Fibroblast of skin of right biceps (primary cell): ENCODE measurements at places on chromosomes 4 and X.

DNA sequence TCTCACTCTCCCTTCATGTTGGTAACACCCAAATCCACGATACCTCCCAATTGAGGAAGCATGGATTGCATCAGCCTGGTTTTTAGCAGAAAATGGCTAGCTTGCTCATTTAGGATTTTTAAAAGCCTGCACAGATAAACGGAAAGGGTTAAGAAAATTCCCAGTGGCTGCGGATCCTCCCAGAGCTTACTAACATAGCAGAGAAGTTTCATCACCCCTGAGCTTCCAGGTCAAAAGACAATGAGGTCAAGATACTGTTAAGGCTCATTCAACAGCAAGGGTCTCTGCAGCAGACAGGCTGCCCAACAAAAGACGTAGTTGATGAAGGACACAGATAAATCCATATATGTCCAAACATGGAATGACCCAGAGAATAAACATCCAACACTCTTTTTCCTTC is 220.2 kb downstream of the ASMT start:
- no peak for DNase-seq

DNA sequence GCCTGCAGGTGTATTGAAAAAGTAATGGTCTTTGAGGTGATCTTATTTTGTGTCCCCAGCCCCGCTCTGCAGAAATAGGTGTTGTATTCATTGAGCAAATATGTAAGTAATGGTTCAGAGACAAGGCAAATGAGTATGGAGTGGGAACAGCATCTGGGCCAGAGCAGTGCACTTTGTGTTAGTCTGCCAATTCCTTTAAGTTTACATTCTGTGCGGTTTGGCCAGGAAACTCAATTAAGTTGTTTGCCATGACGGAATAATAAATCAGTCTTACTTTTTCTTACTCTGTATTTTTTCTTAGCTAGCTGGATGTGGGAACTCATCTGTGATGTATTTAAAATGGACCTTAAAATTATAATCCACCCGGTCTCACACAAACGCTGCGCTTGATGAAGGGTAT is 12.6 kb downstream of the DCLK2 start:
- DNase-seq, result peak; percentile 67

- DNase-seq, result no peak
Measured at GRCh38 chr4:23348789-23349498, 540.9 kb downstream of the PPARGC1A start.

DNA sequence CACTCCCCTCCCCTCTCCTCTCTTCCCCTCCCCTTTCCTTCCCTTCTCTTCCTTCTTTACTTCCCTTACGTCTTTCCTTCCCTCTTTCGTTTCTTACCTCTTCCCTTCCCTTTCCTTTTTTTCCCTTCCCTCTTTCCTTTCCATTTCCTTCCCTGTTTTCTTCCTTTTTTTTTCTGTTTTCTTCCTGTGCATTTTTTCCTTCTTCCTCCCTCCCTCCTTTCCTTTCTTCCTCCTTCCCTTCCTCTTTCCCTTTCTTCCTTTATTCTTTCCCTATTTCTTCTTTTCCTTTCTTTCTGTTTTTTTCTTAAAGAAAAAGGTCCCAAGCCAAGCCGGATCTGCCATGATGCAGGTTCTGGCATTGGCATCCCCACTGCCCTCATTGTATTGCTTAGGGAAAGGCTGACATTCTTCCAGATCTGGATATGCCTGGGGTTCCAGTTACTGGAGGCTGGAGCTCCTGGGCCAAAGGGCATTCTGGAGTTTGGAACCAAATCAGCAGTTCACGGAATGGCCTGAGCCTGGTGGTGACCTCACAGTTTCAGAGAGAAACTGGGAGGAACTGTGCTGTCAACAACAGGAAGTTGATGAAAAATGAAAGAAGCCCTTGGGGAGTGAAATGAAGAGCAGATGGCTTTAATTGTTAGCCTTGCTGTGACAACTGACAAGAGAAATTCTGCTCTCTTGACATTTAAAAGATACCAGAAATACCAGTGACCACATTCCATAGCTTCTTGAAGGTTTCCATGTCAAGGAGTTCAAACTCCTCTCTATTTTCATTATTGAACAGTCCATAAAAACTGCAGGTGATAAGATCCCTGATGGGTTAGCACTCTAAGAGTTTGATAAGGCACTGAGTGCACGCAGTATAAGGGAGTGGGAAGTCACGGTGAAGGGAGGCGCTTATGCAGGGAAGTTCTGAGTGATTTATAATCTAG is 622.1 kb downstream of the SPRY1 start:
- DNase-seq, result peak; percentile 89

- DNase-seq, result no peak
Measured at GRCh38 chr4:138367942-138368341, 125.8 kb upstream of the SLC7A11 start.

- DNase-seq, result no peak
Measured at GRCh38 chrX:55210931-55211677, 9.0 kb upstream of the PAGE5 start.

GRCh38 chrX:78105944-78106650 is 2.0 kb downstream of the PGK1 start:
- DNase-seq, result no peak

- no peak for DNase-seq
Measured at GRCh38 chr4:151772274-151772673, 11.5 kb upstream of the GATB start.

- peak; percentile 79 for DNase-seq
Measured at GRCh38 chr4:98627531-98628257, 30.7 kb downstream of the TSPAN5 start.

DNA sequence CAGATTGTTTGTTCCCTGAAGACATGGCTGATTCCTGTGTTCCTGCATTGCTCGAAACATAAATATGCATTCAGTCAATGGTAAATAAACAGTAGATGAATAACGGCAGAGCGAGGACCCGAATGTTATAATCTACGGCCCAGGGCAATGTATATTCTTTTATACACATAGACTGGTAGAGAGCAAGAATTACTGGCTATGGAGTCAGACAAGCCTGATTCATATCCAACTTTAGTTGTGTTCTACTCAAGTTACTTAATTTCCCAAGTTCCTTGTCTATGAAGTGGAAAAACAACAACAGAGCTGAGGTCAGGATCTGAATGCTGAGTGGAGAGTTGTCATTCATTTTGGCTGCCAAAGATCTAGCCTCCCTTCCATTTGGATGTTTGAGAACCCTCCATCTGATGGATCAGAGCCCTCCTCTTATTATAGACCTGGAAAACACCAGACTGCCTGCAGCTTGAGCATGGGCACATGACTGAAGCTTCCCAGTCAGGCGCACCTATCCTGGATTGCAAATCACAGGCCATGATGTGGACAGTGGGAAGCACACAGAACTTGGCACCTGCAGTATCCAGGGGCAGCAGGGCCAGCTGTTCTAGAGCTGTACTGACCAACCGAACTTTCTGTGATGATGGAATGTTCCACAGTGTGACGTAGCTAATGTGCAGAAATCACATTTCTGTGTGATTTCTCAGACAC is 80.1 kb downstream of the FAM184B start:
- no peak for DNase-seq

- no peak for DNase-seq
Measured at GRCh38 chr4:139454111-139455045, at the start of gene RAB33B. TSS of gene RAB33B (plus strand) at chr4:139454121. CDS start at chr4:139454196, 75 bp downstream.

DNA sequence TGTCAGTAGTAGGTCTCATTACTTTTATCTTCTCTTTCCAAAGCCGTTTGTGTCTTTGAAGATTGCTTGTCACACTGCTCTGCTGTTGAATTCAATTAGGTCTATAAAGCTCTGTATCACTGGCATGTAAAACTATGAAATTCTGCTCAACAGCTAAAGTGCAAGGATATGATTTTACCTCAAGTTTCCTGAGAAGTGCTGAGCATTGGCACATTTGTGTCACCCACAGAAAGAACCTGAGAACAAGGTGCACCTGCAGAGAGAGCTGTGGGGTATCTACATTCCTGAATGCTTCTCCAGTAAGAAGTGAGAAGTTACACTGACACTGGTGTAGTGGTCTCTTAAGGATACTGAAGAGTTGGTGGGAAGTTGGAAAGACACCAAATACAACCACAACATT is 274.0 kb downstream of the INPP4B start:
- no peak for DNase-seq

DNA sequence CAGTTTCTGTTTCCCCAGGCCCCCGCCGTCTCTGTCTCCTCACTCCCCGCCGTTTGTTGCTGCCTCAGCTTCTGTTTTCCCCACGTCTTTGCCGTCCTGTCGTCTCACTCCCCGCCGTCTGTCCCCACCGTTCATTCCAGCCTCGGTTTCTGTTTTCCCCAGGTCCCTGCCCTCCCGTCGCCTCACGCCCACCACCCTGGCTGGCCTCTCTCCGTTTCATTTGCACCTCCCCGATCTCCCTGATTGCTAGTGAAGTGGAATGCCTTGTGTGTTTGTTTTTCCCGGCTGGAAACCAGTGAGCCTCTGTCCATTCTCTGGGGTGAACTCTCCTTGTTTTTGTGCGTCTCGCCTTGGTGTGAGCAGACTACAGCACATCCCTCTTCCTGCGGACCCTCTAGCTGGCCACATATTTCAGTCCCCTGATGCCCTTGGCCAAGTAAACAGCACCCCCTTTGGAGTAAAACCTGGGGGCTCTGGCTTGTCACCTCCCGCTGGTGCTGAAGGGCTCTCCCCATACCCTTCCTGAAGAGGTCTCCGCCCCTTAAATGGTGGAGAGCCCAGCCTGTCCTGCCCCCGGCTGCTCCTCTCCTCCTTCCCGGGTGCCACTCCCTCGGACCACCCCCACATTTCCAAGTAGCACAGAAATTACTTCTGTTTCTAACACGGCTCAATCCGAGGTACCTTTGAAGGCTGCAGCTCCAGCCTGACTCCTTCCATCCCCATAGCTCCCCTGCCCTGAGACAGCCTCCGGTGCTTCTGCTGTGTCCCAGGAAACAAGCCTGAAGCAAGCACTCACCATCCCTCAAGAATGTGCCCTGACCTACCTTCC is 13.2 kb downstream of the TMEM175 start:
- no peak for DNase-seq

- no peak for DNase-seq
Measured at GRCh38 chrX:123504630-123505270, 228.1 kb downstream of the THOC2 start.

GRCh38 chrX:15973946-15974345 is 119.3 kb upstream of the AP1S2 start:
- DNase-seq, result peak; percentile 12

- DNase-seq, result peak; percentile 68
Measured at GRCh38 chr4:34193451-34194154, 2050.7 kb downstream of the ARAP2 start.

DNA sequence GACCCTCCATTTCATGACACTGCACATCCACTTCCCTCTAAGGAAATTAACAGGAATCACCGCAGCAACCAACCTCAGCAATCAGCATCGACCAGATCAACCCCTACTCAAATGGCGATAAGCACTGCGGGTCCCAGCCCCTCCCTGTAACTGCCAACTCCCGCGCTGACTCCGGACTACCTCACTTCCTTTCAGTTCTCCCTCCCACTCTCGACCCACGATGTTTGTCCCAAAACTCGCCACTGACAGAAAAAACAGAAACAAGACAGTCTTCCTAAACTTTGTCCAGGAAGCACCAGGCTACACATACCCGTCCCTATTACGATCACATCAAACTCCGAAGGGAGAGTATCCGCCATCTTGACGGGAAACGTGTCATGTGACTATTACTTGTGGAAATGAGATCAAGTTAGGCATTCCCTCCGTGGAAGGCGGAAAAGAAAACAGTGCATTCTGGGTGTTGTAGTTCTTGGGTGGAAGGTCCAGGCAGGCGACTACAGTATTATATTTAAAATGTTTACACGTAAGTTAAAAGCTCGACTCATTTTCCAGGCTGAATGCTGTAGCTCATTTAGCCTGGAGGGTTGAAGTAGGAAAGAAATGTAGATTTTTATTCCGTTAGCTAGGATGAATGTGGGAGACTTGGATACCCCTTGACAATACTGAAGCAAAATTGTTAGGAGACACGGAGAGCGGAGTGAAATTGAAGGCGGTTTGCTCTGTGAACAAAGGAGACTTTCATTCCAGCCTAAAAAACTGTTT is at the start of gene CHM:
CHM (minus strand) TSS at position 385 of the 762 bp plus-strand sequence; CDS start at position 359, 26 bp downstream.
- peak; percentile 81 for DNase-seq

GRCh38 chr4:23937173-23937572 is 47.3 kb upstream of the PPARGC1A start:
- peak; percentile 38 for DNase-seq

GRCh38 chr4:139515531-139515958 is 40.5 kb downstream of the SETD7 start:
- DNase-seq, result no peak

DNA sequence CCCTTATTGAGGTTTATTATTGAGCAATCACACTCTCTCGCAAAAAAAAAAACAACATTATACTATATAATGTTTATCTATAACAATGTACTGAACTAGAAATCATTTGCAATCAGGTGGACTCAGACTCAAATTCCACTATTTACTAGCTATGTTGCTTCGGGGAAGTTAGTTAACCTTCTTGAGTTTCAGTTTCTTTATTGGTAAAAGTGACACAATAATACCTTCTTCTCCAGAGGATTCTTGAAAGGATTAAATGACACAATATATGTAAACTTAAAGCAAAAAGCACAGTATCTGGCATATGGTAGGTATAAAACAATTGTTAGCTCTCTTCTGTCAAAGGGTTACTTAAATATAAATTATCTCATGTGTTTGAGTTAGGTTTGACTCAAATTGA is 31.5 kb upstream of the HDAC8 start:
- DNase-seq, result no peak

GRCh38 chr4:168759959-168760527 is 250.0 kb downstream of the CBR4 start:
- DNase-seq, result no peak

DNA sequence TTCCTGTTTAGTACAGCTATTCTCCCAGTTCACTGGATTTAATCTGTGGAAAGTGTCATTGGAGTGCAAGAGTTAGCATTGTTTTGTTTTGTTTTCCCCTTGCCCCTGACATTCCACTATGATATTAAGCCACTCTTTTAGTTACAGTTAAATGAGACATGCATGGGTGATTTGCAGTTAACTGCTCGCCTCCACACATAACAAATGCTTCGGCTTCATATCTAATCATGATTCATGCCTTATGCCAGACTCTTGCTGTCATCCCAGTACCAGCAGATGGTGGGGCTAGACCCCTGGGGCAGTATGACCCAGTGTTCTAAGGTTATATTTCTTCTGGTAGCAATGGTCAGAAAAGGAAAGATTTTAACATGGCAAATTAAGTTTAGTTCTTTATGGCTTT is 80.1 kb downstream of the RAP1GDS1 start:
- DNase-seq, result peak; percentile 38

DNA sequence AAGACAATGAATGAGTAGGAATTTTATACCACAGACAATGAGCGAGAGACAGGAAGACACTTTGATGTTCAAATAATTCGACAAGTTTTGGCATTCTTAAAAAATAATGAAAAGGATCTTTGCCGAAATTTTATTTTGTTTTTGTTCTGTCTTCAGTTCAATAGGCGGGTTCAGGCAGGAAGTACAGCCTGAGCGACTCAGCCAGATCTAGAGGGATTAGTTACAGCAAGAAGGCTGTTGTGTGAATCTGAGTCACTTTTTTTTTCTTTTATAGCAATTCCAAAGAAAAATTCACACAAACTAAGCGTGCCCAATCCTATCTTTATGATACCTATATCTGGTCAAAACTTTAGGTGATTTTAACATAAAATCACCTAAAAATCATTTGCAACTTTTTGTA is 505.4 kb upstream of the FAM241A start:
- peak; percentile 64 for DNase-seq

GRCh38 chr4:5044341-5044740 is 6.9 kb upstream of the STK32B start:
- no peak for DNase-seq

GRCh38 chr4:21470535-21470934 is 478.0 kb downstream of the KCNIP4 start:
- peak; percentile 50 for DNase-seq
